ENCODE measurements at places on chromosomes 11 and 22.

DNA sequence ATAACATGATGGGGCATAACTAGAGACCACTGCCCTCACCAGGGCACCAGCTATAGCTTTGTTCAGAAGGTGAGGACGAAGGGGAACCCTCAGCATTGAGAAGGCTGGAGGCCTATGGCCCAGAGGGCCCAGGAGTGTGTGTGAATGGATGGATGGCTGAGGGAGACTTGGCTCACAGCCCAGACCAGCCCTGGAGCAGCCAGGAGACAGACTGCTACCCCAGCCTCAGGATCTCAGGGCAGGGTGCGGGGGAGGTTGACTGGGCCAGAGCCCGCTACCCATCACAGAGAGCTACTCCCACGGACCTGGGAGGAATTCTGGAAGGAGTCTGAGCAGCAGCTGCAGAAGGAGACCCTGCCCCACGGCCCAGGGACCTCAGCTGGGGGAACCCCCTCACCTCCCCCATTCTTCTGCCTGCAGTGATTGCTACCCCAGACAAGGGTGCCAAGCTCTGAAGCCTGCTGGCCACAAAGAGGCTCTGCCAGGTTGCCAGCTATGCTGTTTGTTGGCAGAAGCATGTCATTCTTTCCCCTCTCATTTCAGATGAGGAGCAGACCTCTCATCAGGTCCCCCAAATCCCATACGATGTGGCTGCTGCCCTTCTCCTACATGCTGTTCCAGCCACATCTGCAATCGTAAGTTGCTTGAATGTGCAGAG is 5.4 kb upstream of the CSDC2 start:
- no peak for DNase-seq

- DNase-seq = no peak
Observed at GRCh38 chr11:11972730-11973341, 35.6 kb downstream of the DKK3 start.

- DNase-seq = peak; percentile 21
Observed at GRCh38 chr11:82909015-82909640, 7.6 kb downstream of the DDIAS start.

DNA sequence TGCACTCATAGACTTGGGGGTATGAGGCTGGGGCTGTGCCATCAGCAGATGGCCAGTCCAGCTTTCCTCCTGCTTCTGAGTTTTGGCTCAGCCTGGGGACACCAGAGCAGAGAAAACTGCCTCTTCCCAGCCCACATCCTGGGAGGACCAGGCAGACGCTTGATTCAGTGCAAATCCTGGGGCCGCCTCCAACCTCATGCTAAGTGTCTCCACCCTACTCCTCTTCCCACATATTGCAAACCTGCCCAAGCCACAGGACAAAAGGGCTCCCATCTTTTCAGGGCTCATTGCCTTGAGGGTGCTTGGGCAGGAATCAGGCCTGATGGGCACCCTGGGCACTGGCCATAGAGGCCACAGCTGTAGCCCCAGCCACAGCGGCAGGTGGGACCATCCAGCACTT is 79.7 kb upstream of the SHANK2 start:
- DNase-seq = no peak

GRCh38 chr11:84747871-84748270 is 879.3 kb downstream of the DLG2 start:
- DNase-seq = no peak

GRCh38 chr11:72418834-72419560 is 15.3 kb downstream of the CLPB start:
- no peak for DNase-seq

GRCh38 chr11:5700421-5701054 is 10.9 kb downstream of the TRIM22 start:
- DNase-seq = no peak

- DNase-seq = peak; percentile 62
Observed at GRCh38 chr11:76629853-76630599, 40.5 kb downstream of the LRRC32 start.

DNA sequence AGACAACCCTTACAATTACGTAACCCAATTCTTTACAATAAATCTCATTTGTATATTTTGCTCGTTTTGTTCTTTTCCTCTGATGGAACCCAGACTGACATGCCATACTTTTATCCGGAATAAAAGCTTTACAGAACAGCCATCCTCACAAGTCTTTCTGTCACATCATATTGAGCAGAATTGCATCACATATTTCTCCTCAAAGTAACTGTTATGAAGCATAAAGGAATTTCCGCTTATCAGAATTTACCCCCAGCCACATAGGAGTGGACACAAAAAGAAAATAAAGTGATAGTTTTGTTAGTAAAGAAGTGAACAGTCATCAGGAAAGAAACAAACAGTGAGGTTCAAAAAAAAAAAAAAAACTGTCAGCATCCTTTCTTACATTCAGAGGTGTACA is 539.5 kb upstream of the LUZP2 start:
- DNase-seq = no peak

- no peak for DNase-seq
Observed at GRCh38 chr11:67627812-67628624, 1.7 kb downstream of the NUDT8 start.

DNA sequence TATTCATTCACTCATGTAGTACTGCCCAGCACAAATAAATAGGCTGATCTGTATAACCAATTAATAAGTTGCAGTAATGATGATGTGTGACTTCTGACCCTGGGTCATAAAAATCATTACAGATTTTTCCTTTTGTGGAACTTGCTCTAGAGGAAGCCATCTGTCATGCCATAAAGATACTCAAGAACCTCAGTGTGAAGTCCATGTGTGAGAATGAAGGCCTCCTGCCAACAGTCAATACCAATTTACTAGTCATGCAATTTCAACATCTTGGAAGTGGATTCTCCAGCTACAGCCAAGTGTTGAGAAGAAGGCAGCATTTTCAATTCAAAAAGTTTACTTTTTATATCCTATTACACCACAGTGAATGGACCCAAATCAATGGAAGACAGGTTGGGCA is 435.6 kb upstream of the LRRC4C start:
- no peak for DNase-seq
